AG10803 (cell line): ENCODE measurements at places on chromosomes 3 and 15.

- no peak for DNase-seq
Measured at GRCh38 chr3:20023623-20024405, 11.8 kb upstream of the PP2D1 start.

- no peak for DNase-seq
Measured at GRCh38 chr3:5505163-5505562, 317.7 kb downstream of the EDEM1 start.

DNA sequence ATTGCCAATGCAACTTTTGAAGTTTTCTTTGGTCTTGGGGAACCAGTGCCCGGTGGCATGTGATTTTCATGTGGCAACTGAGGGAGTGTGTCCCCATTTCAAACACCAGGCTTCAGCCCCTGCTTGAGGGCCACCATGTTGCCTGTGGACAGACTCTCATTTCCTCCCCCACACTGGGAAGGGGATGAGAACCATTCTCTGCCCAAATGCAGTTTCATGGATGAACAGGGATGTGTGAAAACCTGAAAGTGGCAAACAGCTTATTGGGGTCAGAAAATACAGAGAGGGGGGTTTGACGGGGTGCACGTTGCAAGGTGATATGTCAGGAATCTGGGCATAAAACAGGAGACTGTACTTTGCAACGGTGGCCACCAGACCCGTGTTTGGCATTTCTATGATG, 6.3 kb downstream of the FAM107A start:
- no peak for DNase-seq

DNA sequence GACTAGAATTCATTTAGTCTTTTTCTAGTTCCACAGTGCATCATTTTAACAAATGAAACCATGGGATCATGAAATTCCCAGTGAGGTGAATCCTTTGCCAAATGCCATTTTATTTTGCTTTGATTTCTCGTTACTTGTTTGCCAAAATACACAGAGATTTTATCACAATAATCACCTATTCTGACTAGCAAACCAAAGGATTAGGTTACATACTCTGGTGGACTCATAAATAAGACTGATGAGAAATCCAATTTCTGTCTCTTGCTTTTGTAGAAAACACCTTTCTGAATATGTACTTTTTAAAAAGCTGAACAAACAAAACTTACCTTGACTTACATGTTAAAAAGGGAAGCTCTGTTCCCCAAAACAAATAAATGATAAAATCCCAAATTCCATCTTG, 12.2 kb downstream of the ERC2 start:
- no peak for DNase-seq

- DNase-seq: no peak
Measured at GRCh38 chr3:146345900-146346299, 95.0 kb upstream of the PLSCR4 start.

DNA sequence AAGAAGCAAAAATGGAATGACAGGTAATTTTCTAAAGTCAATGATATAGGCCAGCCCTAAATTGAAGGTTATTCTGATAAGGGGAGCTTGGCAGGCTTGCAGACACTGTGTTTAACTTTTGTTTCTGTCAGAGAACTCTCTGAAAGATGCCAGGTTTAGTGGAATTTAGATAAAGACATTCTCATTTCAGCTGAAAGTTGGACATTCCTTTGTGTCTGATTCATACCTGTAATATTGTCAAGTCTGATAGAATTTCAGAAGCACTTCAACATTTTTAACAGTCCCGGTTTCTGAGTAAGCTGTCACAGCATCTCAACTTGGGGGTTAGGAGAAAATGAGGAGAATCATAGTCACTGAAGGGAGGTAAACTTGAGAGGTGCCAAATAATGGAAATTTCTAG, 84.0 kb downstream of the DIPK2A start:
- DNase-seq: peak; percentile 39

GRCh38 chr3:59240666-59241255, 190.9 kb upstream of the CFAP20DC start:
- DNase-seq: peak; percentile 26

- no peak for DNase-seq
Measured at GRCh38 chr15:62404194-62404985, 239.3 kb upstream of the C2CD4B start.

GRCh38 chr3:50270422-50271224, 1.7 kb downstream of the SEMA3B start:
- no peak for DNase-seq

DNA sequence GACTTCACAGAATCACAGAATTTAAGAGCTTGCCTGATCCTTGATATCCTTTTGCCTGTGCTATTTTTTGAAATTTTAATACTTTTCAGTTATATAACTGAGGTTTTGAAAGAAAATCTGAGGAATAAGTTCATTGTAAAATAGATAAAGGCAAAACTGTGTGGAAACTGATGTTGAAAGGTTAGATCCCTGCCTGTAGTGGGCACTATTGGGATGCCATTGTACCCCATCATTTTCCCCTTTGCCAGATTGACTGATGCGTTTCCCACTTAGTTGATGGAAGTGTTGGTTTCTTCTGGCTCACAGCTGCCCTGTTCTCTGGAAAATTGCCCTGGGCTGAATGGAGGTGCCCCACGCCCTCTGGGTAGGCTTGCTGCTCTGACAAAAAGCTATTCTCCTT, 387.9 kb downstream of the RBMS3 start:
- DNase-seq: no peak

GRCh38 chr3:171383206-171384018, 76.8 kb downstream of the TNIK start:
- DNase-seq: peak; percentile 81

DNA sequence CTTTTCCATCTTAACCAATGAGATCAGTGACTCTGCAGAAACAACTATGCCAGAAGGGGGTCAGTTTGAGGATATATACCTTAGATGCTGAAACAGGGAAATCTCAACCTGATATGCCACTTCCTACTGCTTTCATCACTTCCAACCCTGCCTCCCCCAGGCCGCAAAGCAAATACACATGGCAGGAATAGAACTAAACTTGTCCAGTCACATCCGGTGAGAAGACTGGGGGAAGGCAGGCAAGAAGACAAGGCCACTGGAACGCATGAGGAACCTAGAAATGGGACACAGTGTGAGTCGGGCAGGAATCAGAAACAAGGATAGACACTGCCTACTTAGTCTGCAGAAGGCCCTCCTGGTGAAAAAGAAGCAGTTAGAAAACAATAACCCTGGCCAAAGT, 90.6 kb downstream of the MYO5A start:
- DNase-seq: no peak

DNA sequence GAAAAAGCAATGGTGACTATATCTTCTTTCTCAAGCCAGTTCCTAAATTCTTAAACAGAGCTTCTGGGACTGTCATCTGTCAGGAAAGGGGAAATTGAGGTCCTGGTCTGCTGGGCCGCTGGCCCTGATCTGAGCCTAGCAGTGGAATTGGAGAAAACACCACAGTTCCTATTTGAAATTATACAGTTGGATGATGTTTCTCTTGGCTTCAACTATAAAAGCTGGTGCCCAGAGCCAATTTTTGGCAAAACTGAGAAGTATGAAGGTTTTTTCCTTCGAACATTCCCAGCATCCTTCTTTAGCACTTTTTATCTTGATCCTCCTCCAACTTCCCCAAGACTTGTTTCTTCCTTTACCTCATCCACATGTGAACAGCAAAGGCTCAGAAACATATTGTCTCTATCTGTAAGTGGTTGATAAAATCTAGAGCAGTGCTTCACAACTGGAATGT, 83.9 kb downstream of the CD47 start:
- peak; percentile 37 for DNase-seq

DNA sequence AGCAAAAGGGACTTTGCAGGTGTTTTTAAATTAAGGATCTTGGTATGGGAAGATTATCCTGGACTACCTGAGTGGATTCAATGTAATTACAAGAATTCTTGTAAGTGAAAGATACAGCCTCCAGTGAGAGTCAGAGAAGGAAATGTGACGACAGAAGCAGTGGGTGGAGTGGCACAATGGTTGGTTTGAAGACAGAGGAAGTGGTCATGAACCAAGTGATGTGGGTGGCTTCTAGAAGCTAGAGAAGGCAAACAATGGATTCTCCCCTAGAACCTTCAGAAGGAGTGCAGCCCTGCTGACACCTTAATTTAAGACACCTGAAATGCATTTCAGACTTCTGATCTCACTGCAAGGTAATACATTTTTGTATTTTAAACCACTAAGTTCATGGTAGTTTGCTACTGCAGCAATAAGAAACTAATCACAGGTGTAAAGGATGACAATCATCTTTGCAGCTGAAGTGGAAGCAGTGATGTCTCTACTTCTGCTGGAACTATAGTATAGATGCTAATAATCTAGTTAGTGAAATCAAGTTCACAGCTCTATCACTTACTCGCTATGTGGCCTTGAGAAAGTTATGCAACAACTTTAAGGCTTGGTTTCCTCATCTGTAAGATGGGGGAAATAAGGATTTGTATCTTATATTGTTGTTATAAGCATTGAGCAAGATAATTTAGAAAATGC, 403.4 kb upstream of the SUCLG2 start:
- DNase-seq: no peak

GRCh38 chr3:134291319-134292254, 40.9 kb upstream of the RYK start:
- peak; percentile 90 for DNase-seq

DNA sequence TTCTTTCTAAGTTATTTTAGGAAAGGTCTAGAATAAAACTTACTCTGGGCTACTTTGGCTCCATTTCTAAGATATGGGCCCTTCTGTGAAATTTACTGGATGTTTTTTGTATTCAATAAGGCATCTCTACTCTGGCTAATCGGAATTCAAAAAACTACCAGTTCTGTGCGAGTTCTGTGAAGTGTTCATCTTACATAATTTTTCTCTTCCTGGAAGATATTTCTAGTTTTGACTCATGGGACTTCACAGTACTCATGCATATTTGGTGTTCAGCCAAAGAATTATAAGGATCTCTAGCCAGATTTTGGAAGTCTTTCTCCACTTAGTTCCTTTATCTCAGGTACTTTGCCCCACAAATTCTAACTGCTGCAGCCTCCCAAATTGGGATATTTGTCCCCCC, 46.4 kb upstream of the MBNL1 start:
- peak; percentile 86 for DNase-seq

DNA sequence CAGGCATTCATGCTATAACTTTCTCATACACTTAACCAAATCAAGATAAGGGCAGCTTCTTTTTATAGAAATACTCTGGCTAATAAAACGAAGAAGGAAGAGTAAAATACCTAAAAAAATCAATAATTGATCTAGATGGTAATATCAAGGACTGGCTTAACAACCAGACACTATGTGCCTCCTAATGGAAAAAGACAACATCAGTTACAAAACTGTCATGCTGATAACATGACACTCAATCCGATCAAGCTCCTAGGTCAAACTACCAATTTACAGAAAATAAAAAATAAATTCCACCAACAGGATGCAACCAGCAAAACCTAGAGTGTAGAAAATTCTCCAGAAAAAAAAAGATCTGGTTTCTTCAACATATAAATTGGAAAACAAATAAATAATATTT, 634.6 kb downstream of the IGSF11 start:
- DNase-seq: no peak

- no peak for DNase-seq
Measured at GRCh38 chr3:88810455-88810854, 297.0 kb upstream of the EPHA3 start.

GRCh38 chr15:89998141-89998661, 2.9 kb upstream of the ZNF710 start:
- peak; percentile 52 for DNase-seq

GRCh38 chr15:59501597-59501996, 63.6 kb downstream of the FAM81A start:
- peak; percentile 29 for DNase-seq

- DNase-seq: no peak
Measured at GRCh38 chr15:35777061-35777460, 231.1 kb upstream of the DPH6 start.

DNA sequence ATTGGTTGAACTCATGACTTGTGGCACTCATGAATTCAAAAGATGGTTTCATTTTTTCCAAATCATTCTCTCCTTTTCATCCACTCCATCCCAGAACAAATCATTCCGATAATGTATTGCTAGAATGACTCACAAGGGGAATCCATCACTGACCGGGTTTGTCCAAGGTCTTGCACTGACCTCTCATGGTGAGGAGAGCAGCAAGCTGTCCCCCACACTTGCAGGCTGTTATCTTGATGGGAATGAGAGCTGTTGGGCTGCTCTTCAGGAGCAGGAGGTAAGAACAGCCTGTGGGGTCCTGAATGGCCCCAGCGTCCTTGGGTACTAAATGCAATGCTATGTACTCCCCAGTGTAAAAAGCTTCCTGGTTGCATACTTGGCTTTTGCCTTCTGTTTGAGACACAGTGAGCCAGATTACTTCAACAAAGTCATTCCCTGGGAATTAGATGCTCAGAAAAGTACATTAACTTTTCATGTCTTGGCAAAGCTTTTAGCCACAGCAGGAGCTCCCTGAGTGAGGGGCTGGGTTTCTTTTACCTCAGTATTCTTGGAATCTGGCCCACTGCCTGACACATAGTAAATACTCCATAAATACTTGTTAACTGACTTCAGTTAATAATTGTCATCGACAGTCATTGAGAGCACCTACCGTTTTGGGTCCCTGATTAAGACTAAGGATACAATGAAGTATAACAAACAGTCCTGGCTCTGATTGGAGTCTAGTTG, 24.1 kb downstream of the CCNL1 start:
- peak; percentile 62 for DNase-seq

GRCh38 chr15:73851689-73852088, 21.7 kb upstream of the TBC1D21 start:
- peak; percentile 52 for DNase-seq

- DNase-seq: no peak
Measured at GRCh38 chr3:154952553-154952952, 127.6 kb upstream of the MME start.

DNA sequence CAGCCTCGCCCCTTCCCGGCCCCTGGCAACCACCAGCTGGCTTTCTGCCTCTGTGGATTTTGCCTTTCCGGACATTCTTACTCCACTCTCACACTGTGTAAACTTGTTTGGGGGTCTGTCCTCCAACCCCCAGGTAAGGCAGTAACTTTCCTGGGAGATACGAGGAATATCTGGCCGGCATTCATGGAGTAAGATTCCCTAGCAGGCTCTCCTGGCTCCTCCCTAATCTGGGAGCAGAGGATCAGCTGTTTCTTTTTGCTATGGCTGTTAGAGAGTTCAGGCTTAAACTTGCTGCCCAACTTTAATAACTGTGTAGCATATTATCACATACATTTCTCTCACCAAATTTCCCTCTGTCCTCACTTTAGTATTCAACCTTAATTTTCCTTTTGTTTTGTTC, 64.3 kb downstream of the IGF2BP2 start:
- no peak for DNase-seq

DNA sequence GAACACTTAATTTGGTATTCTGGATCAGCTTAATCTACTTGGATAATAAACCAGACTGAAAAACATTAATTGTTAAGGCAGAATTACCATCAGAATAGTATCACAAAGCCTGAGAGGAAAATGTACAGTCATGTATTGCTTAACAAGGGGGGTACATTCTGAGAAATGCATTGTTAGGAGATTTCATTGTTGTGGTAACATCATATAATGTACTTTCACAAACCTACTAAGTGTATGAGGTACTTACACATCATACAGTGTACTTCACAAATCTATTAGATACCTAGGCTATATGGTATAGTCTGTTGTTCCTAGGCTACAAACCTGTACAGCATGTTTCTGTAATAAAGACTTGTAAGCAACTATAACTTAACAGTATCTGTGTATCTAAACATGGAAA, 68.2 kb downstream of the NBEAL2 start:
- no peak for DNase-seq
